ENCODE measurements at places on chromosomes 1 and 21. TPM values are rescaled to one million over a fixed set of nuclear protein-coding genes. Genes with fewer than 3 reads are reported as not detected.

- DNase-seq, result no peak
Measured at GRCh38 chr1:186568221-186568620, 107.3 kb upstream of the PDC start.

GRCh38 chr1:153422450-153423068 lies 6.2 kb downstream of the S100A7A start:
- peak; percentile 62 for DNase-seq

DNA sequence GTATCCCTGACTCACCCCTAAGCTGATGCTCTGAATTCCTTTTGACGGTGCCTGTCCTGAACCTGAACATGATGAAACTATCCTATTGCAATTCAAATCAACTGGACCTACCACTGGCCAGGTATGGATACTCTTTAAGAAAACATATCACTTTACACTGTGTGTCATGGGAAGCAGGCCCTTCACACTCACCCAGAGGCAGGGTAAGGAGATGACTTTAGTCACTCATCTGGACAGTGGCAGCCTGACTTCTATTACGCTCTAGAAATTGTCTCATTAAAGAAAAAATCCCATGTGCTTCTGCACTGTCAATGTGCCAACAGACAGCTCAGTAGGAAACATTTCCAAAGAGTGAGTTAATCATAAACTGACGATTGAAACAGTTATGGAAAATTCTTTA lies 94.3 kb downstream of the VAV3 start:
- DNase-seq, result peak; percentile 79

DNA sequence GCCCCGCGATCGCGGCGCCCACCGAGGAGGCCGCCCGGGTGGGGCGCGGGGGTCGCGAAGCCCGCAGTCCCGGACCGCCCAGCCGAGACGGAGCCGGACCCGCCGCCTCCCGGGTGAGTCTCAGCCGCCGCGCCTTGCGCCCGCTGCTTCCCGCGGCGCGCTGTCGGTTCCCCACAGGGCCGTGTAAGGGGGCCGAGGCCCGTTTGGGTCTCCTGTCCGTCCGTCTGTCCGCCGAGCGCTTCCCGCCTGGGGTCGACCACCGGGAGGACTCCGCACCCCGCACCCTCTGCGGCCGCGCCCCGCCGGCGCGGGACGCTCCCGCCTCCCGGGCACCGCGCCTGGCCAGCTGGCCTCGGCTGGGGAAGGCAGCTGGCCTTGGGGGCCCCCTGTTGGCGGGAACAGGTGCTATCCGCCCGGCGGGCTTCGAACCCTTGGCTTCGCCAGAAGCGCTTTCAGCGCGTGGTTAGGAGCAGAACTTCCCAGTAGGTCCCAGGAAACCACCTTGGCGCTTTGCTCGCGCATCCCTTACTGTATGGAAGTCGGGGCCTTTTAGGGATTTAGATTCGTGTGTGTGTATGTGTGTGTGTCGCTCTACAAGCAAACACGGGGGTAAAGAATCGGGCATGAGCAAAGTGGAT lies 414 bp downstream of the TMEM51 start:
- DNase-seq, result peak; percentile 81

MAN1C1 gene
- polyA plus RNA-seq, result 0.29 TPM

- no peak for DNase-seq
Measured at GRCh38 chr1:8363767-8364301, 45.9 kb downstream of the SLC45A1 start.

GRCh38 chr1:226402739-226403165 lies 5.1 kb downstream of the PARP1 start:
- no peak for DNase-seq

GRCh38 chr1:111225091-111225490 lies 2.4 kb upstream of the CHI3L2 start:
- no peak for DNase-seq

NFYC gene
- 28.3 TPM for polyA plus RNA-seq

FAM72C gene
- not detected for polyA plus RNA-seq

GRCh38 chr1:89451011-89451410 lies 73.6 kb upstream of the LRRC8B start:
- peak; percentile 51 for DNase-seq

DNA sequence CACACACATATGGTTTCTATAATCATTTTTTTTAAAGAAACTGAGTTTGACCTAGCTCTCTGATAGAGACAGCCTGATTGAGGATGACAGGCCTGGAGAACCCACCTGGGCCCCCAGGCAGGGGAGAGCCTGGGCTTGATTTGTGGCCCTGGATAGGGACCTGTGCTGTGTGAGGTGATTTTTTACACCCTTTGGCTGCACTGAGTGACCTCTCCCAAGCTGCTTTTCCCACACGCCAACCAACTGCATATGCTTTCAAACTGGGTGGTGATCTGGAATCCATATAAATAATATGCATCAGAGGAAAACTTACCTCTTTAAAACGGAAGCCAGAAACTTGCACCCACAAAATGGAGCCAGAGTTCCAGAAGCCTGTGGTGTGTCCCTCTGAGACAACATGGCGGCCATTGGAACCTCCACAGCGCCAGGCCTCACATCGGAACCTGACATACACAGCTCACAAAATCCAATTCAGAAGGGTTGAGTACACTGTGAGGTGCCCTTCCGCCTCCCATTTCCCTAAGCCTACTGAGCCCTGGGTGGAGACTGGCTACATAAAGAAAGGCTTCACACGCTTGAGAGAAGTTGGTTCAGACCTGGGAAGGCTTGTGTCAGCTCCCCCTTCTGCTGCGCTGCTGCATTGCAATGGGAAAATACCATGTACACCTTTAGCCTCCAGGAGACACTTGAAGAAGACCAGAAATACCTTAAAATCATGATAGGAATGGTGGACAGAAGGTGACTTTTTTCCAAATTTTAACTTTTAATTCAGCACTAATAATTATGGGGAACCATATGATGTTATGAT lies 160.7 kb downstream of the HHIPL2 start:
- DNase-seq, result peak; percentile 14

GRCh38 chr1:40141878-40142535 lies 19.2 kb upstream of the RLF start:
- DNase-seq, result peak; percentile 39

RGS13 gene
- polyA plus RNA-seq, result not detected

DNA sequence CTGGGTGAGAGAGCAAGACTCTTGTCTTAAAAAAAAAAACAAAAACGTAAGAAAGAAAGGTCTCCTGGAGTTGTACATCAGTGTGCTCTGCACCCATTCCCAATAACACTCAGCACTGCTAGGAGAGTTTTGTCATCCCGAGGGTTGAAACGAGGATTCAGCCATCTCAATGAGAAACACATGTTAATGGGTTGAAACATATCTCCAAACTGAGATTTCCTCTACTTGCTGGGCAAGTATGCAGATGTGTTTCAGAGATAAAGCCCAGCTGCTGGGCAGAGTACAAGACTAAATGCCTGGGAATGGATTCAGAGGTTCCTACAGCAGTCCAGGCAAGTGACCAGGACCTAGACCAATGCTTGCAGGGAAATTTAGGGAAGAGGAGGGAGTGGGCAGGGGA lies 2.6 kb upstream of the MFN2 start:
- peak; percentile 82 for DNase-seq

- DNase-seq, result no peak
Measured at GRCh38 chr1:50106095-50106761, 2.5 kb upstream of the ELAVL4 start.

GRHL3 gene
- not detected for polyA plus RNA-seq

GRCh38 chr21:15028186-15028585 lies 36.6 kb downstream of the NRIP1 start:
- DNase-seq, result no peak

SLC35F3 gene
- 0.43 TPM for polyA plus RNA-seq

DNA sequence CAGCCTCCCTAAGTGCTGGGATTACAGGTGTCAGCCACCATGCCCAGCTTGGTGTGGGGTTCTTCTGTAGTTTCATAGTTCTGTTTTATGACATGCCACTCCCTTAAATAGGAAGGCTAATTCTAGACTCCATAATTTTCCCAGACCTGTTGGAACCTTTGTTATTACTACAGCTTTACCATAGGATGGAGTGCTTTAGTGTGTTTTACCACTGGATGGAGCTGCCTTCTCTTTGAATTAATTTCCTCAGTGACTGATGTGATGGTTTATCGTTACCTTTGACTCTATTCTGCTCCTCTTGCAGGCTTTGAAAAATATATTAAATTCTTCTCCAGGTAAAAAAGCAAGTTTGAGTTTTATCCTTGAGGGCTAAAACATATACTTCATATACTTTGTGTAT lies 84.6 kb upstream of the NEK7 start:
- DNase-seq, result peak; percentile 34

DNA sequence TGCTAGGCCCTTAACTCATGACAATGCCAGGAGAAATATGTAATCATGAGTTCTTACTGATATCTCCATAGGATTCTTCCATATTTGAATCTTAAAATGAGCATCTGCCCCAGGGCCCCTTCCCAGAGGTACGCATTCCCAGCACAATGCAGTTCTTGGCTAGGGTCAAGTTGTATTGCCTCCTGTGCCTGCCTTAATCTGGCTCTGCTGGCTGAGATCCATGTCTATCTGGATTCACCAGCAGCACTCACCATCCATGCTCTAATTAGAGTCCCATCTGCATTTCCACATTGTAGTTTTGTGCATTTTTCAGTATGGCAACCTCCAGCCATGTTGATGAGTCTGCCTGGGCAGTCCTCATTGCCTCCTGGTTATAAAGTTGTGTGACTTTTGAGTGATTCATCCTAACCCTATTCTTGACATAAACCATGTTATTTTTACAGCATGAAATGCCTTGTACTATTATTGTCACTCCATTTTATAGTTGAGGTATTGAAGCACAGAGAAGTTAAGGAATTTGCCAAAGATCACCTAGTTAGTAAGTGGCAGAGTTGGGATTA lies 55.9 kb downstream of the CAMSAP2 start:
- DNase-seq, result peak; percentile 49

DNA sequence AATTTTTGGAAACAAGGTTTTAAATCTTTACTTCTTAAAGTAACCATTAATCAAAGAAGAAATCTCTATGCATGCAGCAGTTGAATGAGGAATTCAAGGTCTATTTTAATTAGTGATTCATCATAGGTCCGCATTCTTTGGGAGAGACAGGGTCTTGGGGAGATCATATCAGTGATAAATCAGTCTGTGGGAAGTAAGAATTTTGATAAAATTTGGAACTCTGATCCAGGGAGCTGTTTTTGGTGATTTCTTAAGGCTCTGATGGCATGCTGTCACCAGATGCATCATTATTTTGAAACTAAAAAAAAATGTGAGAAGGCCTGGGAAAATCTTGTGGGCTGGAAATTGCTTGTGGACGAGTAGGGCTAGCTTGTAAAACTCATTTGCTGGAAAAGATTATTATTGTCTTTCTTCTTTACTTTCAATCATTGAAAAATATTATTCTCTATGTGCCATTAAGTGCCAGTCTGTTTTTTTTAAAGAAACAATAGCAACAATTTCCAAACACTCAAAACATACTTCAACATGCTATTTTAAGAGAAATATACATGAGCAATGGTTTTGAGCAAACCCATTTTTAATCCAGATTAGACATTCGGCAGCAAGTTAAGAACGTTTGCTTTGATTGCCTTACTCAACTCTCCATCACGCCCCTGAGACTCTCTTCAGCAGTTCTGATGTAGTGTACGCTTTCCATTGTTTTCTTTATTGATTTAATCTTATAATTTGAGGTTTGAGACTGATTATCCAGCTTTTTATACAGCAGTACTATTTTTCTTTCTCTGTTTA lies 62.6 kb downstream of the ZBTB18 start:
- DNase-seq, result peak; percentile 59

CAMK2N1 gene
- 28.8 TPM for polyA plus RNA-seq

DNA sequence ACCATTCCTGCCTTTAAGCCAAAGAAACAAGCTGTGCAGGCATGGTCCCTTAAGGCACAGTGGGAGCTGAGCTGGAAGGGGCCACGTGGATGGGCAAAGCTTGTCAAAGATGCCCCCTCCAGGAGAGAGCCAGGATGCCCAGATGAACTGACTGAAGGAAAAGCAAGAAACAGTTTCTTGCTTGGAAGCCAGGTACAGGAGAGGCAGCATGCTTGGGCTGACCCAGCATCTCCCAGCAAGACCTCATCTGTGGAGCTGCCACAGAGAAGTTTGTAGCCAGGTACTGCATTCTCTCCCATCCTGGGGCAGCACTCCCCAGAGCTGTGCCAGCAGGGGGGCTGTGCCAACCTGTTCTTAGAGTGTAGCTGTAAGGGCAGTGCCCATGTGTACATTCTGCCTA lies 1.3 kb upstream of the SLC50A1 start:
- no peak for DNase-seq

GRCh38 chr1:93810316-93810715 lies 68.7 kb downstream of the DNTTIP2 start:
- peak; percentile 77 for DNase-seq

DNA sequence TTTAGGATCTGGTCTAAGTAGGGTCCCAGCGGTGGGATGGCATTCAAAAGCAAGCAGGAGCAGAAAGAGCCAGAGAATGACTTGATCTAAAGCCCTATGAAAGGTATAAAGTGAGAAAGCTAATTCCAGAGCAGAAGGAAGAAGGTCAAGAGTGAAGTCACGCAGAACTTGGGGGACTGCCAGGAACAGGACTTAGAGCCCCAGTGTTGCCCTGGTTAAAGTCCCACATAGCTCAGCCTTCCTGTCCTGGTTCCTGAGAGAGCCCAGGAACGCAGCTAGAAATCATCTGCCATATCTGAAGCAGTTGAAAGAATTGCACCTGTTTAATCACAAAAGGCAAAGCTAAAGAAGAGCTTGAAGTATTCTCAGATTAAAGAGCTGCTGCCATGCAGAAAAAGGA lies 160.6 kb upstream of the ATP1B1 start:
- DNase-seq, result no peak

DNA sequence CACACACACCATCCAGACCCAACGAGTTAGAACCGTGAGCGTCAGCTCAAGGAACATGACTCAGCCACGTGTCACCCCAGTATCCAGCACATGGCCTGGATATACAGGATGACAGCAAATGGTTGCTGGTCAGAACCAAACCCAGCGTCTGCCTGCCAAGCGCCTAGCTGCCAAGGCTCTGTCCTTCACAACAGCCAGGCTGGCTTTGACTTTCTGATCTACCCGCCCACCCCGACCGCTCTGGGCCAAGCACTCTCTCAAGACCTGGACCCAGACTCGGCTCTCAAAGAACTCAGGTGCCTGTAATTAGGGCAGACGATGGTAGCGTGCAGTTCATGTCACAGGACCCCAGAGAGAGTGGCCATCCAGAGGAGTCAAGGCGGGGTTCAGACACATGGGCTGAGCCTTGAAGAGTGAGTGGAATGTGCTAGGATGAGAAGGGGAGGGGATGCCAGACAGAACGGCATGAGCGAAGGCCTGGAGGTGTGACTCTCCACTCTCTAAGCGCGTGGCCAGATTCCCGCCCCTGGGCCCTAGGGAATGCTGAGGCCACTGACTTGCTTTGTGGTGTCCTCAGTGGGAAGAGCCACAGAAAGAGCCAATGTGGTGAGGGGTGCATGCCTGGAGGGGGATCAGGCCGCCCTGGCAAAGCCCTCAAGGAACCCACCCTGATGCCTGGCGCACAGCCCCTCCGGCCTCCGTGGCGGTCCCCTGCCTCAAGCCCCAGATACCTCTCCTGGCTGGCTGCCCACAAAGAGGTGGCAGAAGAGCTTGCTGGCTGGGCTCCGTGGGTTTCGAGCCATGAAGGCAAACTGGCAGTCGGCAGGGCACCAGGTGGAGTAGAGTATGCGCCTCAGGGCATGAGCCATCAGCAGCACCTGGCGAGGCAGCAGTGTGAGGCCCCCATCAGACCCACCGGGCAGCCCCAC lies 7.0 kb downstream of the SH2D5 start:
- DNase-seq, result peak; percentile 76

ZNF670 gene
- 2.8 TPM for polyA plus RNA-seq

- DNase-seq, result peak; percentile 96
Measured at GRCh38 chr1:25904943-25905679, 1.1 kb downstream of the STMN1 start.

- peak; percentile 92 for DNase-seq
Measured at GRCh38 chr1:187001198-187001889, 172.6 kb downstream of the PLA2G4A start.

GRCh38 chr1:230909974-230910754 lies 41.8 kb upstream of the C1orf198 start:
- no peak for DNase-seq

OR10J1 gene
- not detected for polyA plus RNA-seq

AMY1A gene
- not detected for polyA plus RNA-seq
